ENCODE measurements at places on chromosomes 2 and 18.

- H3K27me3 ChIP-seq = no peaks in the 10 kb centered on the region
- DNase-seq = no peak
- H3K36me3 ChIP-seq = no peaks in the 10 kb centered on the region
- peak overlapping the region; percentile 96 for H3K27ac ChIP-seq
- peaks cover 20% of the 10 kb centered on the region for H3K4me1 ChIP-seq
- H3K4me3 ChIP-seq = peak overlapping the region; percentile 94
These were observed 1.6 kb downstream of the COX7A2L start for GRCh38 chr2:42359304-42359964.

DNA sequence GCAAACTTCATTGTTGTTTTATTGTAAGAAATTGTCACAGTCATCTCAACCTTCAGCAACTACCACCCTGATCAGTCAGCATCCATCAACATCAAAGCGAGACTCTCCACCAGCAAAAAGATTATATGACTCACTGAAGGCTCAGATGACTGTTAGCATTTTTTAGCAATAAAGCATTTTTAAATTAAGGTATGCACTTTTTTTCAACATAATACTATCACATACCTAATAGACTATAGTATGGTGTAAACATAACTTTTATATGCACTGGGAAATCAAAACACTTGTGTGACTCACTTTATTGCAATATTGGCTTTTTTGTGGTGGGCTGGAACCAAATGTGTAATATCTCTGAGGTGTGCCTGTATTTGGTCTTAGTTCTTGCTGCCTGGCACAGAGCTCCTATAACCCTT is 15.6 kb downstream of the SCN1A start:
- H3K27ac ChIP-seq = no peak overlapping the region
- no peak for DNase-seq
- no peaks in the 10 kb centered on the region for H3K4me1 ChIP-seq
- H3K27me3 ChIP-seq = no peaks in the 10 kb centered on the region
- no peaks in the 10 kb centered on the region for H3K36me3 ChIP-seq

GRCh38 chr18:74906184-74906583 is 302.8 kb downstream of the PTGR3 start:
- H3K4me1 ChIP-seq = no peaks in the 10 kb centered on the region
- H3K36me3 ChIP-seq = no peaks in the 10 kb centered on the region
- no peak for DNase-seq

- no peak overlapping the region for H3K27ac ChIP-seq
- no peaks in the 10 kb centered on the region for H3K36me3 ChIP-seq
- H3K4me1 ChIP-seq = no peaks in the 10 kb centered on the region
These were observed 497.2 kb upstream of the PIK3C3 start for GRCh38 chr18:41457765-41458326.

DNA sequence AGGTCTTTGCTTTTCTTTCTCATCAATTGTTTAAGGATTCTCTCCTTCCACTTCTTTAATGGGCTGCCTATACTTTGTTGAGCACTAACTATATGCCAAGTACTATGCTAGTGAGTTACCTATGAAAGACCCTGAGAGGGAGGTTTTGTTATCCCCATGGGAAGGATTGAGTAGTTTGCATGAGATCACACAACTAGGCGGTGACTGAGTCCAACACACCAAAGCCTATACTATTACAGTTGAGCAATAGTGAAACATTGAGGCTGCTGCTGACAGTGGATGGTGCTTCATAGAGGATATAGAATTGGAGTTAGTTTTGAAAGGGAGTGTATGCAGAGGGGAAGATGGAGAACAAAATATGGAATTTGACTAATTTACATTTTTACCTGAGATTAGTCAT is 15.8 kb downstream of the NABP1 start:
- no peaks in the 10 kb centered on the region for H3K27me3 ChIP-seq
- DNase-seq = no peak
- no peaks in the 10 kb centered on the region for H3K36me3 ChIP-seq
- no peak overlapping the region for H3K27ac ChIP-seq
- no peak overlapping the region for H3K4me3 ChIP-seq
- H3K4me1 ChIP-seq = peaks cover 21% of the 10 kb centered on the region

- DNase-seq = no peak
- H3K4me3 ChIP-seq = no peak overlapping the region
- no peaks in the 10 kb centered on the region for H3K4me1 ChIP-seq
These were observed 497.8 kb upstream of the MYT1L start for GRCh38 chr2:2828774-2829368.

- H3K4me1 ChIP-seq = no peaks in the 10 kb centered on the region
- H3K27me3 ChIP-seq = no peaks in the 10 kb centered on the region
- no peak overlapping the region for H3K4me3 ChIP-seq
These were observed 185.8 kb upstream of the HS6ST1 start for GRCh38 chr2:128504246-128505149.

DNA sequence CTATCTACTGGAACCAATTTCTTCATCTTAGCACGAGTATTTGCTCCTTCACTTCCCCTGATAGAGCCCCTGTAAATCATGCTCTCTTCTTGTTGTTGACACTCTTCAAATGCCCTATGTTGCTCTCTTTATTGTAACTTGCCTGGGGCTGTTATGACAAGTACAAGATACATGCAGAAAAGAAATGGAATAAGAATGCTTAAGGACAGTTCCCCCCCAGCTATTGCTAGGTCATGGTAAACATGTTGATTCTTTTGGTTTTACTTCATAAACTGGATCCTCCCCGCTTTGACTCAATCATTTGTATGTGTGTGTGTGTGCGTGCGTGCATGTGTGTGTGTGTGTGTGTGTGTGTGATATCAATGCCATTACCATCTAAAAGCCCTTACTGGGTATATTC is 368.5 kb upstream of the CNTNAP5 start:
- no peaks in the 10 kb centered on the region for H3K27me3 ChIP-seq
- no peak overlapping the region for H3K27ac ChIP-seq
- no peak overlapping the region for H3K4me3 ChIP-seq
- DNase-seq = no peak

DNA sequence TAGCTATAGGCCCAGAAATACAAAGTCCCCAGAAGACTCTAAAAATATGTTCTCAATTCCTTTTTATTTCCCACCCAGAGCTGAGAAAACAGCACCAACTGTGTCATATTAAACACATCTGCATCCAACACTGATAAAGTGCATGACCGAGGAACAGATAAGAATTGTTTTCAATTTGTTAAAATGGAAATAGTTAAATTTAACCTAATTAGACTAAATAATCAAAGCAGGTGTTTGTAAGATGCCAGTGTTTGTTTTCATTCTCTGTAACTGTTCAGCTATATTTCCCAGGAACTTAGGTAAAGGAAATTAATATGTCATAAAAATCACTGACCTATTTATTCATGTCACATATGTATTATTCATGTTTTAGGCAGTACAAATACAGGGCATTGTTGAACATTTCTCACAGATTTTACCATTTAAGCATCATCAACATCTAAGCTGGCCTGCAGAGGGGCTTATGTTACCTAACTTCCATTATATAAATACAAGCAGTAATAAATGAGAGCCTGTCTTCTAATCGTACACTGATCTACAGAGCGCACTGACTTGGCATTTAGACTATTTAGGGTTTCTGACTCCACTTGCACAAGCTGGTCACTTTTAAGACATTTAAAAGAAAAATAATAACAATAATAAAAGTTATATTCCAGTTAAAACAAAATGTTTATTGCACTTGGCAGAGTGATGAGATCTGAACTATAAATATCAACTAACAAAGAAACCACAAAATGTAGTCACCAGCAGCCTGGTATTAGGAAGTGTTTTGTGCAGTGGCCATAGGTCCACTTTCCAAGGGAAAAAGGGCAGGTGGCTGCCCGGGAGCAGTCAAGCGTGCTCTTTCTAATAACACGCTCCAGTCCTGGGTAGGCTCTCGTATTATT is 86.6 kb upstream of the ZFP36L2 start:
- H3K4me1 ChIP-seq = peaks cover 18% of the 10 kb centered on the region
- no peaks in the 10 kb centered on the region for H3K36me3 ChIP-seq
- H3K27me3 ChIP-seq = no peaks in the 10 kb centered on the region
- peak overlapping the region; percentile 38 for H3K27ac ChIP-seq

DNA sequence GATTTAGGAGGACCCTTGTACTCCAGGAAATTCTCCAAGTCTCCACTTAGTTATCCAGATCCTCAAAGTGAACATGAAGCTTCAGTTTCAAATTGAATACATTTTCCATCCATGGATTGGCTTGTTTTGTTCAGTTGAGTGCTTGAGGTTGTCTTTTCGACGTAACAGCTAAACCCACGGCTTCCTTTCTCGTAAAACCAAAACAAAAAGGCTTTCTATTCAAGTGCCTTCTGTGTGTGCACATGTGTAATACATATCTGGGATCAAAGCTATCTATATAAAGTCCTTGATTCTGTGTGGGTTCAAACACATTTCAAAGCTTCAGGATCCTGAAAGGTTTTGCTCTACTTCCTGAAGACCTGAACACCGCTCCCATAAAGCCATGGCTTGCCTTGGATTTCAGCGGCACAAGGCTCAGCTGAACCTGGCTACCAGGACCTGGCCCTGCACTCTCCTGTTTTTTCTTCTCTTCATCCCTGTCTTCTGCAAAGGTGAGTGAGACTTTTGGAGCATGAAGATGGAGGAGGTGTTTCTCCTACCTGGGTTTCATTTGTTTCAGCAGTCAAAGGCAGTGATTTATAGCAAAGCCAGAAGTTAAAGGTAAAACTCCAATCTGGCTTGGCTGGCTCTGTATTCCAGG is at the start of gene CTLA4:
CTLA4 (plus strand) TSS at position 211 of the 640 bp plus-strand sequence; CDS start at position 383, 172 bp downstream.
- no peaks in the 10 kb centered on the region for H3K4me1 ChIP-seq
- DNase-seq = no peak
- peak within 1 kb of the TSS; percentile 18 for H3K4me3 ChIP-seq
- H3K36me3 ChIP-seq = no peaks in the 10 kb centered on the region

DNA sequence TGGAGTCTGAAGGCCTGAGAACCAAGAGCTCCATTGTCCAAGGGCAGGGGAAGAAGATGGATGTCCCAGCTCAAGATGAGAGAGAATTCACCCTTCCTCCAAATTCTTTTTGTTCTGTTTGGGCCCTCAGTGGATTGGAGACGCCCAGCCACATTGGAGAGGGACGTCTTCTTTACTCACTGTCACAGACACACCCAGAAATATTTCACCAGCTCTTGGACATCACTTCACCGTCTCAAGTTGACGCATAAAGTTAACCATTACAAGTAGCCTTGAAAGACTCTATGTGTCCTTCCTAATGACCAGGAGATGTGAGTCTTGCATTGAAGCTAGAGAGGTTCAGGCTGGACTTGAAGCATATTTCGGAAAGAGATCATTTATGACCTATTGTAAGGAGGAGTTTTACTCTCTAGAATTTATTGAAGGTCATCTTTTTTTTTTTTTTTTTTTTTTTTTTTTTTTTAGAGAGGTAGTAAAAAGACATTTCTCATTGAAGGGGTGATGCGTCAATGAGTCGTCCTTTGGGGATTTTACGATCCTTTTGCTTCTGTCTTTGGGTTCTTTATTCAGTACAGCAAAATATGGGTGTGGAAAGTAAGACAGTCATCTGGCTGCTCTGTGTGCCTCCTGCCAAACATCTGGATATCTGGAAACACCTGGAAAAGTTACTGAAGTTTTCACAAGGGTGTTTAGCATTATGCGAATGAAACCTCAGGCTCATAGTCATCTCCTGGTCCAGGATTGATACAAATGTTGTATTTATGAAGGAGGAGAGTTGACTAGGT is 118.1 kb downstream of the PRPF40A start:
- H3K27ac ChIP-seq = no peak overlapping the region
- no peaks in the 10 kb centered on the region for H3K4me1 ChIP-seq
- H3K27me3 ChIP-seq = no peaks in the 10 kb centered on the region

DNA sequence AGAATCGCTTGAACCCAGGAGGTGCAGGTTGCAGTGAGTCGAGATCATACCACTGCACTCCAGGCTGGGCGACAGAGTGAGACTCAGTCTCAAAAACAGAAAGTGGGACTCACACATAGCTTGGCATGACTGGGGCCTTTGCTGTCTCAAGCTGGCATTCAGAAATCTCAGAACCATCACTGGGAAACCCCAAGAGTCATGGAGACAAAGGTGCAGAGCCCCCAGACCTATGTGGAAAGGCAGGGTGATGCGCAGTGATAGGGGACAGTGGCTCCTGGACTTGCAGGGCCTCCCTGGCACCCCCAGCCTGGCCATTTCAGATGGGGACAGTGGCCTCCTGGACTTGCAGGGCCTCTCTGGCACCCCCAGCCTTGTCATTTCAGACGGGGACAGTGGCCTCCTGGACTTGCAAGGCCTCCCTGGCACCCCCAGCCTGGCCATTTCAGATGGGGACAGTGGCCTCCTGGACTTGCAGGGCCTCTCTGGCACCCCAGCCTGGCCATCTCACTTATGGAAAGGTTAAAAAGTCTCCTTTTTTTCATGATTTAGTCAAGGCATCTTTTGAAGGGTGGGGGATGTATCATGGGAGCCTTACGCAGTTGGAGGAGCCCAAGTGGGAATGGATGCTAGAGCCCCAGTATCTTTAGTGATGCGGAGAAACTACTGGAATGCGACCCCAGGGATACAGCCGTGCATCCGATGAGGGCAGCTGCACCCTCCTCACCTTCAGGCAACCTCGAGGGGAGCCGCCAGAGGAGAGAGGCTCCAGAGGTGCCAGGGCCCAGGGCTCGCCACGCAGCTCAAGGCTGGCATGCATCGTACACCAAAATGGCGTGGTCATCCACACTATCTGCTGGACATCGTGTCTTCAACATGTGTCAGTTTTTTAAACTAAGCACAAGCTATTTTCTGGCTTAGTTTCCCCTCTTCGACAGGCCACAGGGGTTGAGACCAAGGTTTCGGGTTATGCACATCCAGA is 30.5 kb downstream of the ZNF516 start:
- H3K27me3 ChIP-seq = no peaks in the 10 kb centered on the region
- H3K4me1 ChIP-seq = peaks cover 12% of the 10 kb centered on the region
- H3K36me3 ChIP-seq = no peaks in the 10 kb centered on the region
- DNase-seq = no peak
